ENCODE measurements at places on chromosomes 12 and 14. TPM values are rescaled to one million over a fixed set of nuclear protein-coding genes. Genes with fewer than 3 reads are reported as not detected.
A peak's percentile ranks its signal among the peaks of the same experiment; 100 is the strongest.

DNA sequence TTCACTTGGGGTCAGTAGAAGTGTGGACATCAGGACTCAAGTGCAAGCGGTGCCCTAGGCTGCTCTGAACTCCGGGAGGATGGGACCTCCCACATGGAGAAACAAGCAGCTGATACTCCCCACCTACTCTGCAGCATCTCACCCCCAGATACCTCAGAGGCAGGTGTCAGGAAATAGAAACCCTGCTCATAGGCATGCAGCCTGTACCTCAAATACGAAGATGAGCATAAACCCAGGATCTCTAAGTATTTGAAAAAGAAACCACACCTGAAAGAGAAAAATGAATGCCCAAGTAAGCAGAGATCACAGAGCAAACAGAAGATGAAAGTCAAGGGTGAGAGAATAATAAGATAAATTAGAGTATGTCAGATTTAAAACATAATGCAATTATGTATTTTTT is 75.6 kb upstream of the WSCD2 start:
- DNase-seq, result no peak

SELPLG gene
- polyA plus RNA-seq, result 1.3 TPM

RPGRIP1 gene
- 0.58 TPM for polyA plus RNA-seq

IL26 gene
- not detected for polyA plus RNA-seq

DNA sequence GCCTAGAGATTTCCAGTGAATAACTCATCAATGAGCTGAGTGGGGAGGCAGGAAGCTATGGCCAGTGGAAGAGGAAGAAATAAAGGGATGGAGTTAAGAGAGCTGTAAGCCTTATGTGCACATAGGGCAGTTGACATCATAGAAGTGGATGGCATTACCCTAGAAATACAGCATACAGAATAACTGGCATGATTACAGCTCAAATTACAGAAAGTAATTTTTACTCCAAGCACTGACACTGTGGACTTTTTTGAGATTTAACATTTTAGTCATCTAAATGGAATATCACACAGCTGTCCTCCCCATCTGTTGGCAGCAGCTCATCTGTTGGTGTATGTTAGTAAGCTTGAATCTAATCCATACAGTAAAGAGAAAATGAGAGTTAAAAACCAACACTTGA is 5.4 kb upstream of the IPO8 start:
- no peak for DNase-seq

ATP2B1 gene
- polyA plus RNA-seq, result 122 TPM

CLEC7A gene
- 2.8 TPM for polyA plus RNA-seq

- DNase-seq, result peak; percentile 26
Observed at GRCh38 chr12:127925971-127926370, 341.0 kb upstream of the TMEM132C start.

SERPINA10 gene
- polyA plus RNA-seq, result 0.23 TPM

ERO1A gene
- 29.0 TPM for polyA plus RNA-seq

DNA sequence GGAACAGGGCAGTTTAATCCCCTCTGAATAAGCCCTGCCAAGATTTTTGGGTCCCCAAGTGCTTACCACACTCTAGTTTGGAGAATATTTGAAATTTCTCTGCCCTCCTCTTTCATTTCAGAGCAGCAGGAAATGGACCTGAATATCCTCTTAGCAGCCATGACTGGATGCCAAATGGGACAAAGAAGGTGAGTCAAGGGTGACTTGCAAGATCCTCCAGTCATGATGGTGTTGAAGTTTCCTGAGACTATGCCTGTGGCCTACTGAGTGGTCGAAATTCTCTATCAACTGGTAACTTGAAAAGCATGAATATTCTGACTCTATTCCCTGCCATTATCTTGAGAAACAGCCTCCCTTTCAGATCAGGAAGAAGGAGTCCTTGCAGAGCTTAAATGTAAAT is 1674.7 kb upstream of the SEL1L start:
- DNase-seq, result no peak

Measured in left kidney (tissue), 8 donors.